Karpas-422 (cell line): ENCODE measurements at places on chromosomes 11 and 22. TPM values are rescaled to one million over a fixed set of nuclear protein-coding genes. Genes with fewer than 3 reads are reported as not detected.

Gene LIN7C
- total RNA-seq = 10.5 and 30.3 TPM in 2 replicates

Gene TRIM49
- not detected in 2 replicates for total RNA-seq

Gene MYO7A
- total RNA-seq = not detected in 2 replicates

Gene ACTN3
- total RNA-seq = not detected in 2 replicates

Gene CHKB
- 52.8 and 77.8 TPM in 2 replicates for total RNA-seq

Gene CD3G
- total RNA-seq = 88.1 and 158 TPM in 2 replicates

Gene SMC1B
- total RNA-seq = not detected in 2 replicates

Gene MS4A6E
- total RNA-seq = not detected in 2 replicates

Gene SMTNL1
- total RNA-seq = not detected in 2 replicates
